Left colon (tissue), 2 donors: ENCODE measurements at places on chromosomes 2 and 18.
A peak's percentile ranks its signal among the peaks of the same experiment; 100 is the strongest.

DNA sequence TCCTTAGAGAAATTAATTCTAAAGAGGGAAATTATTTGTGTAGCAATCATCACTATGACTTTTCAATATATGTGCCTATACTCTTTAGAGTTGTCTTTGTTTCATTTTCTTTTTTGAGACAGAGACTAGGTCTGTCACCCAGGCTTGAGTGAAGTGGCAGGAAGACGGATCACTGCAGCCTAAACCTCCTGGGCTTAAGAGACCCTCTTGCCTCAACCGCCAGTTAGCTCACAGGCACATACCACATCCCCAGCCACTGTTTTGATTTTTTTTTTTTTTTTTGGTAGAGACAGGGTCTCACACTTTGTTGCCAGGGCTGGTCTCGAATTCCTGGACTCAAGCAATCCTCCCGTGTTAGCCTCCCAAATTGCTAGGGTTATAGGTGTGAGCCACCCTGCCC is 12.4 kb downstream of the YWHAQ start:
- DNase-seq, result no peak

GRCh38 chr2:108534584-108535356 is 500 bp downstream of the LIMS1 start:
- peak; percentile 43 for DNase-seq

DNA sequence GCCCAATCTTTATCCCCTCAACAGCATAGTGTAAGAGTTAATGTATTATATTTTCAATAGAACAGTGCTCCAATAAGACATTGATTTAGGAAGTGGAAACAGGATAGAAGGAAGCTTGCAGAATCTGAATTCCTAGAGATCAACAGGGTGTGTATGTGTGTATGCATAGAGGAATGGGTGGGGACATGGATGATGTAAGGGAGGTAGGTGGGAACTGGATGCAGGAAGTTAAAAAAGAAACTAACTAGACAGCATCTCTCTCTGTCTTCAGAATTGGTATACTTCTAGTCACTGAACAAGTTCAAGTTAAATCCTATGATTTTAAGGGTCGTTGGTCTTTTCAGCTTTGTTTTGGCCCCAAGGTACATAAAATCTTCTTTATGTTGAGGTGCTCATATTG is 196.6 kb downstream of the PMAIP1 start:
- no peak for DNase-seq

- no peak for DNase-seq
Observed at GRCh38 chr2:55223958-55224760, 7.9 kb downstream of the CLHC1 start.

- no peak for DNase-seq
Observed at GRCh38 chr2:176689711-176690110, 420.5 kb downstream of the MTX2 start.

DNA sequence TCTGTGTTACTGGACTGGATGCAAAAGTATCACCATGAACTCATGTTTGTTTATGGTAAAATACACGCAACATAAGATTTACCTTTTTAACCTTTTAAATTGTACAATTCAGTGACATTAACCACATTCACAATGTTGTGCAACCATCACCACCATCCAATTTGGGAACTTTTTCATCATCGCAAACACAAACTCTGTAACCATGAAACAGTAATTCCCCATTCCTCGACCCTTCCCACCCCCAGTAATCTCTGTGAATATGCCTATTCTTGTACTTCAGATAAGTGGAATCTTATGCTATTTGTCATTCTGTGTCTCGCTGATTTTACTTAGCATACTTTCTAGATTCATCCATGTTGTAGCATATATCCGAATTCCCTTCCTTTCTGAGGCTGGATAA is 31.1 kb upstream of the EPAS1 start:
- DNase-seq, result no peak

GRCh38 chr2:145402706-145403277 is 882.9 kb upstream of the ZEB2 start:
- DNase-seq, result no peak

DNA sequence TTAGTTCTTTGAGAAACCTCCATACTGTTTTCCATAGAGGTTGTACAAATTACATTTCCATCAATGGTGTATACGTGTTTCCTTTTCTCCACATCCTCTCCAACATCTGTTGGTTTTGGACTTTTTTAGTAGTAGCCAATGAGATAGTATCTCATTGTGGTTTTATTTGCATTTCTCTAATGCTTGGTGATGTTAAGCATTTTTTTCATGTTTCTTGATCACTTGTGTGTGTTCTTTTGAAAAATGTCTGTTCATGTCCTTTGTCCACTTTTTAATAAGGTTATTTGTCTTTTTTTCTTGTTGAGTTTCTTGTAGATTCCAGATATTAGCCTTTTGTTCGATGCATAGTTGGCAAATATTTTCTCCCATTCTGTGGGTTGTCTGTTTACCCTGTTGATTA is 392.3 kb upstream of the ZEB2 start:
- DNase-seq, result no peak

GRCh38 chr2:151577116-151577515 is 157.2 kb downstream of the NEB start:
- no peak for DNase-seq

GRCh38 chr2:109513749-109514588 is 99.8 kb downstream of the SEPTIN10 start:
- DNase-seq, result no peak

GRCh38 chr2:37268111-37268510 is 36.7 kb downstream of the NDUFAF7 start:
- DNase-seq, result no peak

GRCh38 chr2:142867136-142867535 is 10.3 kb upstream of the KYNU start:
- no peak for DNase-seq
